ENCODE measurements at places on chromosomes 16 and 17.

DNA sequence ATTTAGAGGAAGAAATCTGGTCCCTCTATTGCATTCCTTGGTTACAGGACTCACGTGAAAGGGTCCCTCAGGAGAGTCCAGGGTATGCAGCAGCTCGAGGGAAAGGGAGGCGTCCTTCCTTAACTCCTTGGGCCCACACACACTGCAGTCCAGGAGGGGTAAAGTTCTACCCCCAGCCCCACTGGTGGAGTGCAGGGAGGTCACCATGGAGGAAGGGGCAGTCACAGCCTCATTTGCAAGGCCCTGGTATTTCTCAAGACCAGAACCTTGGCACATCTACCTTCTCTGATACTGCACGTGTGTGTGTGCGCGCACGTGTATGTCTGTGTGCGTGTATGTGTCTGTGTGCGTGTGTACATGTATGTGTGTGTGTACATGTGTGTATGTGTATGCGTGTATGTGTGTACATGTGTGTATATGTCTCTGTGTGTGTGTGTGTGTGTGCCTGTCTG lies 11.1 kb downstream of the HIC1 start:
- no peak for DNase-seq

GRCh38 chr17:74840989-74841666 lies 18.6 kb downstream of the GRIN2C start:
- DNase-seq = peak; percentile 40

DNA sequence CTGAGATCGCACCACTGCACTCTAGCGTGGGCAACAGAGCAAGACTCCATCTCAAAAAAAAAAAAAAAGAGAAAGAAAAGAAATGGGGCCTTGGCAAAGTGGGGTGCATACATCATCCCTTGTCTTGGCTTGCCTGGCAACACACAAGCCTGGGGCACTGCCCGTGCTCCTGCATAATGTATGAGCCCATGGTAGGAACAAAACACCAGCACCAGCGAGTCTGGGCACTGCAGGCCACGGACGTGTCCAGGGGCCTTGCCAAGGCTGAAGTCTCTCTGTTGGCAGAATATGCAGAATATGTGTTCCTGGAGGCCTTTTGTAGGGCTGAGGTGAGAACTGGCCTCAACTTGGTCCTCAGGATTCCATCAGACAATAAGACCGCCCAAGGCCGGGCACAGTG lies 15.7 kb upstream of the ALDOA start:
- DNase-seq = no peak

- DNase-seq = no peak
These were observed 14.4 kb downstream of the WSCD1 start for GRCh38 chr17:6084311-6085161.

DNA sequence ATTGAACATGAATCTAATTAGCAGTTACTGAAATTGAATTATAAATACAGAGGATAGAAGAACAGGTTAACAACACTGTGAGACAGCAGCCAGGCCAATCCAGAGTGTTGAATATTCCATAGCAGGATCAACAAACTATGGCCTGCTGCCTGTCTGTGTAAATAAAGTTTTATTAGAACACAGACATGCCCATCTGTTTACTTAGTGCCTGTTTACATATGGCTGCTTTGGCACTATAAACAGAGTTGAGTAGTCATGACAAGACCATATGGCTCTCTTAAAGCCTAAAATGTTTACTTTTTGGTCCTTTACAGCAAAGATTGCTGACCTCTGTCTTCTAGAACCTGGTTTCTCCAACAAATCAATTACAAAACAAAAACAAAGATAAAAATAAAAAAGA lies 115.4 kb upstream of the CDC42EP4 start:
- no peak for DNase-seq

DNA sequence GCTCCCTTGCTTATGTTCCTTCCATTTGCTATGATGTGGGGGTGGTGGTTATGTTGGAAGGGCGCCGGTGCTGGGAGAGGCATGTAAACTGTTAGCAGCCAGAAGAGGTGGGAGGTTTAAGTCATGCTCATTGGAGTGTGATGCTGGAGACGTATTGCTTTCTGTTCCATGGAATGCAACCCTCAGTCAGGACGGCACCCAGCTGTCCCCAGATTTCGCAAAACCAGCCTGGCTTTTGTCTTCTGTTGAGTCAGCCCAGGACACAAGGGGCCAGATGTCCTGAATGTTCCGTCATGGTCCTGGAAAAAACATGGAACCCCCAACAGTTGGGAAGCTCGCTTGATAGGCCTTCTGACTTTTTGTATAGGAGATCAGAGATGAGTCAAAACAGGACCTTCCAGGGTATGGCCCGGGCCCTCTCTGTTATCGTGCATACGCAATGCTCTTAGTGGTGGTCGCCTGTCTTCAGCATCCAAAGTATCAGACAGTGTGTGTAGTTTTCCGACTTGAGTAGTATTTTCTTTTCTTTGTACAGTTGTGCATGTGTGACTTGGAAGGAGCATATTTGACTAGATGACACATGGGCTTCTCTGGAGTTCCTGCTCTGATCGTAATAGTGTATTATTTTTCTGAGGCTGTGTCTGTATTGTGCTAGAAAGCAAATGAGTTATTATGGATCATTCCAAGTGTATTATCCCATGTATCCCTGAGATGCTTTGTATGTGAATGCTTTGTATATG lies 201.9 kb downstream of the SNX29 start:
- DNase-seq = peak; percentile 62

DNA sequence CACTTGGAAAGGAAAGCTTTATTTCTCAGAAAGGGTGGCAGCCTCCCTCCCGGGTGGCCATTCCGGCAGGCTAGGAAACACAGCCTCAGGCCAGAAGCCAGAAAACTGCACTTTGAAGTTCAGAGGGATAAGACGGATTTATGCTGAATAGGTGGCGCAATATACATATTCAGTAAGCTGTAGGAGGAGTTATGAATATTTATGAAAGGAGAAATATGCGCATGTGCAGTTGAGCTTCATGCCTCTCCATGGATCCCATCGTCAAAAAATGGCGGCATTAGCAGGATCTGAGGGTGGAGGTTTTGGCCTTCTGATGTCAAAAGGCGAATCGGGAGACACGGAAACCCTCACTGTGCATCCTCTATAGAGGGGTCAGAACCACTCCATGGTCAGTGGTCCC lies 82.3 kb downstream of the KATNIP start:
- no peak for DNase-seq

- DNase-seq = no peak
These were observed 5.2 kb downstream of the AHSP start for GRCh38 chr16:31532896-31533295.

GRCh38 chr16:84252184-84252583 lies 12.4 kb upstream of the KCNG4 start:
- DNase-seq = no peak

- peak; percentile 27 for DNase-seq
These were observed 1.4 kb downstream of the VKORC1 start for GRCh38 chr16:31093132-31093703.

- no peak for DNase-seq
These were observed 2.9 kb downstream of the ABI3 start for GRCh38 chr17:49213399-49213798.

DNA sequence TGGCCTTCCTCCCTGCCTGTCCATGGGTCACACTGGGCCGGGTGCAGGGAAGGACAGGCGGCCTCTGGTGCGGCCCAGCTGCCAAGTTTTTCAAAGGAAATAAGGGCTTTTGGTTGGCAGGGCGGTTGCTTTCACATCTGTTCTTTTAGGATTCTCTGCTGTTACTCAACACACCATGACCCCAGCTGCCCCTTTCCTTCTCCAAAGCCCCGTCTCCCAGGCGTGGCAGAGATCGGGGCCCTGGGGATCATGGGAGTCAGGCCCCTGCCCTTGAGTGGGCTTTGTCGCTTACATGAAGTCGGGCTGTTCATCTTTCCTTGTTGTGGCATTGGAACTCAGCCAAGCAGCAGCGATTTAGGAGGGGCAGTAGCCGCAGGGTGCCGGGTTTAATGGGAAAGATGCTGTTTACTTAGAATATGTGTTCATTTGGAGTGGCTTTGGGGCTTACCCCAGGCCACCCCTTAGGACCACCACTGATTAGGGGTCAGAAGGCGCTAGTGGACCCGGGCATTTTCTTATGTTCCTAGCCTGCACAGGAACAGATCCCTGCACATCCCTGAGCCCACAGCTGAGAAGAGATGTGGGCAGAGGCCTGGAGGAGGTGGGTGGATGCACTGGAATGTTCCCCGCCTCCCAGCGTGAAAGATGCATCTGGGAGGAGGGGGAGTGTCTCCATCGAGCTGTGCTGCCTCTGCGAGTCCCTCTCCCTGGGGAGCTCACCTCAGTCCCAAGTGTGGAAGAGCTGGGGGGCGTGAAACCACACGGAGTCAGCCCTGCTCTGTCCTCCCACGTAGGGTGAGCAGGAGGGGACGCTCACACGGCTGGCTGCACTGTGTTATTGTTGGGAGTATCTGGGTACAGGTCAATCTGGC lies 6.8 kb upstream of the ADCY7 start:
- DNase-seq = peak; percentile 55

GRCh38 chr17:5065227-5065744 lies 13.0 kb upstream of the ZFP3 start:
- peak; percentile 49 for DNase-seq

DNA sequence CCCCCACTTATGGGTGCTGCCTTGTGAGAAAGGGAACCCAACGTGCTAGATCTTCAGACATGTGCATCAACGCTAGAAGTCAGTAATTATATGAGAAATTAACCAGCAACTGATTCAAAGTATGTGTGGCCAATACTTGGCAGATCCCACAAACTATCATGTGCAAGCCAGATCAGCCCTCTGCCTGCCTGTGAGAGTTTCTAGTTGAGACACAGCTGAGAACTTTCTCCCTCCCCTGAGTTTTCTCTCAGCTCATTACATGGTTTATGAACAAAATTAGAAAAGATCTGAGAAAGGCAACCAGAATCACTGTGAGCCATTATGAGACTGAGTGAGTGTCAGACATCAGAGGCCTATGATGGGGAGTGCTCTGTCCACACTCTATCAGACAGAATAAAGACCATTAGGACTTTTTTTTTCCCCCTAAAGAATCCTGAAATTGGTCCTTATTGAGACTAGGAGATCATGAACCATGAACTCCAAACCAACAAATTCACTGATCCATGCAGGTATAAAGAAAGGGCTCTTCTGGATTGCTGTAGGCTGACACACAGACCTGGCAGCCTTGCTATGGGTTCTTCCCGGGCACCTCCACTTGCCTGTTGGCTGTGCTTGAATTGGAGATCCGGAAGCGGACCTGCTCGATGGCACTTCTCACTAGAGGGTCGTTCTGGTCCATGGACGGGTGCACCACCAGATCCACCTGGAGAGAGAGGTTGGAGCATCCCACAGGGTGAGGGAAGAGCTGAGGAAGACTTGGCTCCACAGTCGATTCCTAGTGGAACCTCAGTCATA lies 51.5 kb downstream of the GTF3C1 start:
- DNase-seq = no peak

DNA sequence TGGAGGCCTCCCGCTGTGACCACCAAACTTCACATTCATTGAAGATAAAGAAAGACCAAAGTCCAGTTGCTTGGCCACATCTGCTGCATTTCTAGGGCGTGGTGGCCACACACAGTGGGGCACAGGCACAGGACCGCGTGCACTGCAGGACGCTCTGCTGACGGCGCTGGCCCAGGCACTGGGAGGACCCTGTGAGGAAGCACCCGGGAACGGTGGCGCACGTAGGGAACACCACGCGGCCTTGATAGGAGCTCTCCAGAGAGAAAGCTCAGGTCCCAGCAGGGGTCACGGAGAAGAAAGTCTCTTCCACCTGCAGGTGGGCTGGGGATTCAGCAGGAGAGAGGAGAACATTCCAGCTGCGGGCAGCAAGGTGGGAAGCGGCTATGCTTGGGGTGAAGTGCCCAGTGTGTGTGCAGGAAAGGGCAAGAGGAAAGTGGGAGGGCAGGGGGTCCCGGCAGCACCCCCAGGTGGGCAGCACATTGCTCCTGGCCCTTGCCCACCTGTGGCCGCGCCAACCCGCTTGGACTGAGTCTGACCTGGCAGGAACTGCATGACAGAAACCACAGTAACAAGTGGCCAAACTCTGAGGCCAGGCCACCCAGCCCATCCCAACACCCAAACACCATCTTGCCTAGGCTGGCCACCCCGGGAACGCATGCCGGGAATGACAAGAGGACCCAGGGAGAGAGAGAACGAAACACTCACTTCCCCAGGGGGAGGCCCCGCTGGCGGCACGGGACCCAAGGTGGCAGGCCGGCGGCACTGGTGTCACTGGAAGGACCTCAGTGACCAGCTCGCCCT lies 32.8 kb downstream of the TBC1D16 start:
- DNase-seq = no peak

DNA sequence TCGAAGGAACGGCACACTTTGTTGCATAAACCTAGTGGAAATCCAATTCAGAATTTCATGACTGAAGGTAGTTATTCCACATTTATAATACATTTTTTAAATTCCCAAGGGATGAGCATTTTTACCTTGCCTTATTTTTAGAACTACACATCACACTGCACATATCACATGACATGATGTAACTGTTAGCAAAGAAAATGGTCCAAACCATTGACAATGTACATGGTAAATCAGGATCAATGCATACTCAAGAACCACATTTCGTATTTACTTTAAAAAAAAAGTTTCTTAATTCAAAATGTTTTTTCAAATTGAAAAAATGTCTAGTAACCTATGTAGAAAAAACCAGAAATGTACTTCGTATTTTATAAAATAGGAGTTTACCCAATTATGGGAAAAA lies 2.5 kb downstream of the KANSL1 start:
- peak; percentile 51 for DNase-seq

- no peak for DNase-seq
These were observed 89.1 kb upstream of the NOL11 start for GRCh38 chr17:67628580-67629013.

GRCh38 chr17:82675476-82676245 lies 22.8 kb downstream of the RAB40B start:
- DNase-seq = no peak

GRCh38 chr16:89256651-89257254 lies 39.2 kb downstream of the ZNF778 start:
- DNase-seq = peak; percentile 47

- peak; percentile 67 for DNase-seq
These were observed 20.0 kb downstream of the TUBG1 start for GRCh38 chr17:42629411-42630009.

DNA sequence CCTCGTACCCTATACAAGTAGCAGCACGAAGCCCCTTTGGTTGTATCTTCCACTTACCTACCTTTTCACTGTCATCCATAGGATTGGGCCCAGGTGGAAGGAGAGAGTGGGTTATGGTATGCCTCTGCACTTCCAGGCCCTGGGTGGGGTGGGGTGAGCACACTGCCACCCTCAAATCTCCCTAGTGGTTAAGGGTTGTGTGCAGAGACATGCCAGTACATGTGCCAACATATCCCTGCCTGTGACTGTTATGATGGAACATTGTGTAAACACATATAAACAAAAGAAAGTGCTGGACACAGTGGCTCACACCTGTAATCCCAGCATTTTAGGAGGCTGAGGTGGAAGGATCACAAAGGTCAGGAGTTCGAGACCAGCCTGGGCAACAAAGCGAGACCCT lies 11.1 kb downstream of the HROB start:
- no peak for DNase-seq

Data from cardiac fibroblast (primary cell).